Hypothalamus (tissue), 51 donors: ENCODE measurements at places on chromosomes 2 and 18.

- no peak for DNase-seq
Observed at GRCh38 chr18:3625742-3626091, 175.7 kb downstream of the TGIF1 start.

GRCh38 chr2:111618978-111619902, 264.8 kb downstream of the ANAPC1 start:
- no peak for DNase-seq

GRCh38 chr2:239706367-239706766, 305.5 kb upstream of the HDAC4 start:
- DNase-seq: peak; percentile 29

GRCh38 chr2:176935543-176936102, 277.0 kb upstream of the HNRNPA3 start:
- no peak for DNase-seq

GRCh38 chr2:102387763-102388546, 32.4 kb downstream of the IL18R1 start:
- no peak for DNase-seq

DNA sequence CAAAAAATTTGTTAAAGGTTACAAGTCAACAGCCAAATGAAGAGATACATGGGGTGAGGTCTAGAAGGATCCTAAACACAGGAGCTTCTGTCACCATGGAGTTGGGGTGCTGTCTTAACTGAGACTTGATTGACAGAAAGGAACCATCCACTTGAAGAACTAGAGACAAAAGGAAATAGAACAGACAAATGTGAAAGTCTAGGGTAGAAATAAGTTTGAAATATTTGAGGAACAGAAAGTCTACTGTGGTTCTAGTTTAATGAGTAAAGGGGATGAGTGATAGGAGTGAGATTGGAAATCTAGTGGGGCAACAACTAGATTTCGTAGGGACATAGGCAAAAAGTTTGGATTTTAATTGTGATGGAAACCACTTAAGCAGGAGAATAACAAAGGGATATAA, 18.7 kb downstream of the RBBP8 start:
- no peak for DNase-seq

DNA sequence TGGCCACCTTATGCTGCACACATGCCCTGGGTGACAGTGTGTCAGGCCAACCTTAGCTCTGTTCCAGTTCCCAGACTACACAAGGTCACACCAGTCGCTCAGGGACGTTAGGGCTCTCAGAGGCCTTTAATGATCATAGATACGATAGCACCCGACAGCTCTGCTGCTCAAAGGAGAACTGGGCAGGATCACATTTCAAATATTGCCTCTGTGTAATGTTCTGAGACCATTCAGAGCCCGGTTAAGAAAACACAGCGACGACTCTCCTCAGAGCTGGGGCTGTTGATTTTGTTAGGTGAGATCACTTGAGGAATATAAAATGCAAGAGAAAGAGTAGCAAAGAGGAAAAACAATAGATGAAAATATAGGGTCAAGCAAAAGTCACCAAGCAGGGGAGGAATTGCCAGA, 166.6 kb upstream of the TANK start:
- no peak for DNase-seq

DNA sequence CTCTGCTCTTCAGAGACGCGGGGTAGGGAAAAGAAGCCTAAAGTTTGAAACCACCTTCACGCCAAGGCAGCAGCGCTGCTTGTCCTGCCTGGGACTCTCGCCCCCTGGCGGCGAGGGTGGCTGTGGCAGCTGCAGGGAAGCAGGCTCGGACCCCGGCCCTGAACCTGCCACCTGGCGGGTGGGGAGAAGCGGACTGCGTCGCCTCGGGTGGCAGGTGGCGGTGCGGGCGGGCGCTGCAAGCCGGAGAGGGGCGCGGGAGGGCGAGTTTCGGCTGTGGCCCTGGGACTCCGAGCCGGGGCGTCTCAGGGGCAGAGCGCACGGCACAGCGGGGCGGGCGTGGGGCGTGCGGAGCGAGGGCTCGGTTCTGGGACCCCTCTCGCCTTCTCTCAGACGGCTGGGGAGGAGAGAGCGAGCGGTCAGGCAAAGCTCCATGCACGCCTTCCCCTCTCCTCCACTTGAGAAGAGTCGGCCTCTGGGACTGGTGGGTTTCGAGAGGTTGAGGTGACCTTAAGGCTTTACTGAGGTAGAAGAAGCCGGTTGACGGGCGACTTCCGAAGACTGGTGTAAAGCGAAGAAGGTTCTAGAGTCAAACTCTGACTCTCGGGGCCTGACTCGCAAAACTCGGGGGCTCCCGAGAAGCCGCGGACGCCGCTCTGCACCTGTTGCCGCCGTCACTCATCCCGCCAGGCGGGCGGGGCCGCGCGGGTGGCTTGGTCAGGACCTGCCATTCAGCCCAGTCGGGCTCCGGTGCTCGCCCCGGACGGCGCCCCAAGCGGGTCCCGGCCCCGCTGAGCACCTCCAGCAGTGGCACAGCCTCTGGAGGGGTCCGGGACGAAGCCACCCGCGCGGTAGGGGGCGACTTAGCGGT, 1.1 kb upstream of the BOLL start:
- DNase-seq: no peak

- peak; percentile 69 for DNase-seq
Observed at GRCh38 chr2:79512442-79513401, at the start of gene CTNNA2. TSS of gene CTNNA2 (plus strand) at chr2:79513051.

- DNase-seq: no peak
Observed at GRCh38 chr2:159614534-159615366, 1.6 kb downstream of the BAZ2B start.

- no peak for DNase-seq
Observed at GRCh38 chr2:197883354-197884032, 79.1 kb downstream of the PLCL1 start.
